ENCODE measurements at places on chromosomes 12 and 14. TPM values are rescaled to one million over a fixed set of nuclear protein-coding genes. Genes with fewer than 3 reads are reported as not detected.

Gene GPR135
- 1.5 TPM for polyA plus RNA-seq

Gene AMHR2
- 0.48 TPM for polyA plus RNA-seq

Gene HVCN1
- 18.2 TPM for polyA plus RNA-seq

Gene ZNF410
- 12.1 TPM for polyA plus RNA-seq

Gene GUCY2C
- polyA plus RNA-seq: 0.02 TPM

Gene FAM90A1
- 0.07 TPM for polyA plus RNA-seq

Gene HHIPL1
- polyA plus RNA-seq: 0.75 TPM

Gene SERPINA1
- polyA plus RNA-seq: 2.0 TPM

Gene CPNE6
- polyA plus RNA-seq: 0.16 TPM

Gene LBHD2
- not detected for polyA plus RNA-seq

Gene BBOF1
- 4.5 TPM for polyA plus RNA-seq

Gene MYF5
- not detected for polyA plus RNA-seq

Gene PDZRN4
- polyA plus RNA-seq: 0.48 TPM

Gene ACOT4
- 0.63 TPM for polyA plus RNA-seq

Gene SLC5A8
- not detected for polyA plus RNA-seq

Gene CISTR
- polyA plus RNA-seq: 2.8 TPM

Gene RNASE1
- polyA plus RNA-seq: 290 TPM

Gene CLEC4C
- not detected for polyA plus RNA-seq

Gene TMBIM4
- 178 TPM for polyA plus RNA-seq

Gene CMTM5
- 13.9 TPM for polyA plus RNA-seq

Gene SLC17A8
- polyA plus RNA-seq: 0.02 TPM

Gene TAS2R20
- 0.27 TPM for polyA plus RNA-seq

Gene RFX4
- not detected for polyA plus RNA-seq

Gene KRT85
- not detected for polyA plus RNA-seq

Gene SRRM4
- 0.38 TPM for polyA plus RNA-seq

Gene BIN2
- 1.8 TPM for polyA plus RNA-seq

Gene ST8SIA1
- polyA plus RNA-seq: 3.8 TPM

Gene CLECL1
- polyA plus RNA-seq: 0.14 TPM

Gene SLC6A15
- 0.02 TPM for polyA plus RNA-seq

Gene GIT2
- 17.9 TPM for polyA plus RNA-seq

Gene PNMA1
- 18.0 TPM for polyA plus RNA-seq

Gene ZNF891
- 0.86 TPM for polyA plus RNA-seq

Gene RPGRIP1
- 0.27 TPM for polyA plus RNA-seq

Gene CKAP4
- polyA plus RNA-seq: 24.8 TPM

Gene LRP1-AS
- not detected for polyA plus RNA-seq

Gene PZP
- polyA plus RNA-seq: 0.36 TPM

Gene LUM
- polyA plus RNA-seq: 205 TPM
